ENCODE measurements at places on chromosomes 5 and 9.

DNA sequence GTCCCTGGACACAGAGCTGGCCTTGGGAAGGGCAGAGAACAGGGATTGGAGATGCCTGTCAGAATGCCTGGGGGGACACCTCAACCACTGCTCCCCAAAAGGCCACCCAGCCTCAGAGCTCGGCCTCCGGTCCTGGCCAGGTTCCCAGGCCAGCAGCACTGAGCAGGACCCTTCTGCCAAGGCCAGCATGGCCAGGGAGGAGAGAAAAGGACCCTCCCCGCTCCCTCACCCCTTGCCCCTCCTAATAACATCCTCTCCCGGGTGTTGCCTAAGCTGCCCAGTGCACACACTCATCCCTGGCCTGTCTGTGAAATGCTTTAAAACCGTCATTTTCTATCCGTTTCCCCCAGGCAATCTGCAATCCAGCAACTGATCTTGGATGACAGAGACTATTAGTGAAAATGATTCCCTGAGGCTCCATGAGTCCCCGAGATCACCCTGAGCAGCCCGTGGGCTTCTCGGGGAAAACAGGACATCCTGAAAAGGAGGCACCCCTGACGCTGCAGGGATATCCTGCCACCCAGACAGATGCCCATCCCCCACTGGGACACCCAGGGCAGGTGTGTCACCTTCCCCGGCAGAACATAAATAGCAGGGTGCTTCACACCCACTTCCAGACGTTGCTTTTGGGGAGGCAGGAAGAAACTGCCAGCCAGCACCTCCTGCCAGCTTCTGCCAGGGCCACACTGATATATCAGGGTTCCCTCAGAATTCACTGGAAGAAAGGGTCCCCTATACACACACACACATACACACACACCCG lies 75.3 kb downstream of the ADAMTS2 start:
- no peak for DNase-seq

GRCh38 chr5:35198075-35198474 lies 32.2 kb downstream of the PRLR start:
- DNase-seq: no peak

- no peak for DNase-seq
These were observed 1426.5 kb upstream of the C9orf72 start for GRCh38 chr9:28999806-29000205.

DNA sequence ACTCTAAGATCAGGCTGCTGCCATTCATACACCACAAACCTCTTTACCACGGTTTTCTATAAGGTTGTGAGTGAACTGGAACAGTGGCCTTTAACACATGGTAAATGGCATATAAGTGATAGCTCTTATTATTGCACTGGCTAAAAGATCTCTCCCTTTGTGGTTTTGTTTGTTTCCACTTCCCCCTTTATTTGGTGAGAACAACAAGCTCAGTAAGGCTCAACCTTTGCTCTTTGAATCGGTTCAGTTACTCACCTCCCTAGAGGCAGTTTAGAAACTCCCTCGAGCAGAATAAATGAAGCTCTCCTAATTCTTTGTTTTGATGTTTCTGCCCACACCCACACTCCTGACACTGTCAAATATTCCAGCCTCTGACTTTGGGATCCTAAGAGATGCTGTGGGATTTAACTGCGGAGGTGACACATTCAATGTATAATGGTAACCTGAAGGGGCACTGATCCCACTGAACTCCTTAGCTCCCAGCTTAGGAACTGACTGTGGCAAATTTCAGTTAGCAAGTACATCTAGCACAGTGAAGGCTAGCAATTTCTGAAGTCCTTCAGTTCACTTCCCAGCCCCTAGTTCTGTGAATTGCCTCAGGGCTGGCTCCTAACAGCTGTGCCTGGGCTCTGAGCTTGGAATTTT lies 22.5 kb upstream of the RAD23B start:
- DNase-seq: no peak

GRCh38 chr9:123324767-123325183 lies 31.2 kb upstream of the CRB2 start:
- no peak for DNase-seq

- no peak for DNase-seq
These were observed 11.4 kb upstream of the PTGR1 start for GRCh38 chr9:111610845-111611244.

DNA sequence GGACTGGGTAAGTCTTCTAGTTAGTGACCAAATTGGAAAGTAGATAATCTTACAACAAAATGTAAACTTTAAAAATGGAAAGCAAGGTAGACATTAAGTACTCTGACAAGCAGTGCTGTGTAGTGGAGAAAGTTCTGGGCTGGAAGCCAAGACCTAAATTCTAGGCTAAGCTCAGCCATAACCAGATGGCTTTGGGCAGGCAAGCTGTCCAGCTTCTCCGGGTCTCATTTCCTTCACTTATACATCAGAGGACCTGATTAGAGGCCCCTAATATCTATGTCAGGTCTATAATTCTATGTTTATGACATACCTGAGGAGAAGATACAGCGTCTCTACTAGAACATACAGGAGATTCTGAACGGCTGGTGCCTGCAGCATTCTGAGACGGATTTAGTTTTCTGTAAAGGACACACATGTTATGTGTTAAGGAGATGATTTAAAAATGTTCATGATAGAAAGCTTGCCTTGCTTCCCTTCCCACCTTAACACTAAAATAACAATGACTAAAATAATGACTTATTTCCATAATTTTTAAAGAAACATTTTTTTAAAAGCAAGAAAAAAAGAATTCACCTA lies 61.2 kb downstream of the ELL2 start:
- no peak for DNase-seq

- DNase-seq: no peak
These were observed 13.1 kb downstream of the SH3RF2 start for GRCh38 chr5:145949474-145949873.

DNA sequence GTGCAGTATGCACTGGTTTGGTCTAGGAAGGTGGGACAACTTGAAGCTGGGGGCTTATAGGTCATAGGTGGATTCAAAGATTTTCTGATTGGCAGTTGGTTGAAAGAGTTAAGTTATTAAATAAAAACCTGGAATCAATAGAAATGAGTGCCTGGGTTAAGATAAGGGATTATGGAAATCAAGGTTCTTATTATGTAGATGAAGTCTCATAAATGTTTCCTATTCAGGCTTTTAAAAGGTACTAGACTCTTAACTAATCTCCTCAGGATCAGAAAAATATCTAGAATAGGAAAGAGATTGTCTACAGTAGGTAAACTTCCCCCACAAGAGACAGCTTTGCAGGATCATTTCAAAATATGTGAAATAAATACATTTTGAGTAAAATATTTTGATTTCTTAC lies 163.3 kb upstream of the FBN2 start:
- no peak for DNase-seq

GRCh38 chr5:135880801-135881200 lies 14.8 kb downstream of the IL9 start:
- no peak for DNase-seq

Data from stimulated activated CD4-positive, alpha-beta T cell treated with anti-CD3 and anti-CD28 coated beads, Interleukin-1b, Interleukin-23, amount 100 ng/mL, for 4 hours (primary cell).